ENCODE measurements at places on chromosomes 13 and 19.

GRCh38 chr13:44400736-44401135 is 27.1 kb downstream of the SERP2 start:
- no peak for DNase-seq

DNA sequence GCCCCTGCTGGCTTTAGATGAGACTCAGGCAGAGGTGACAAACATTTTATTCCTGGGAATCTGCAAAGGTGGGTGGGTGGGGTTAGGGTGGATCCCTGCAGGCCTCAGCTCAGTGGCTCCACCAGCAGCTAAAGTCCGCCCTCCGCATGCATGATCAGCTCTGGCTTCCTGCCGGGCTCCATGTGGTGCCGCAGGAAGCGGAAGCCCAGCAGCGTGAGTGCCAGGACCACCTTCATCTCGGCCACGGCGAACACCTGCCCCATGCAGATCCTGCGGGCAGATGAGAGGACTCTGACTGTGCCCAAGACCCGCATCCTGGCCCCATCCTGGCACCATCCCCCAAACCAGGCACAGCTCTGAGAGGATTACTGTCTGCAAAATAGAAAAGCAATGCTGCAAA is 26.3 kb downstream of the CYP4F2 start:
- DNase-seq = no peak

DNA sequence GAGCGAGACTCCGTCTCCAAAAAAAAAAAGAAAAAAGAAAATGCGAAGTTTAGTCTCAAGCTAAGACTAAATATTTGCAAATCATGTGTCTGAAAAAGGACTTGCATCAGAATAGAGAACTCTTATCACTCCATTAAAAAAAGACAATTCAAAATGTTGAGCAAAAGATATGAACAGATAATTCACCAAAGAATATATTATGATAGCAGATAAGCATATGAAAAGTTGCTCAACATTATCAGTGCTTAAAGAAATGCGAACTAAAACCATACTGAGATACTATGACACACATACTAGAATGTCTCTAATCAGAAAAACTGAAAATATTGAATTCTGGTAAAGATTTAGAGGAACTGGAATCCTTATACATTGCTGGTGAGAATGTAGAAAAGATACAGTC is 38.7 kb upstream of the SACS start:
- DNase-seq = no peak

DNA sequence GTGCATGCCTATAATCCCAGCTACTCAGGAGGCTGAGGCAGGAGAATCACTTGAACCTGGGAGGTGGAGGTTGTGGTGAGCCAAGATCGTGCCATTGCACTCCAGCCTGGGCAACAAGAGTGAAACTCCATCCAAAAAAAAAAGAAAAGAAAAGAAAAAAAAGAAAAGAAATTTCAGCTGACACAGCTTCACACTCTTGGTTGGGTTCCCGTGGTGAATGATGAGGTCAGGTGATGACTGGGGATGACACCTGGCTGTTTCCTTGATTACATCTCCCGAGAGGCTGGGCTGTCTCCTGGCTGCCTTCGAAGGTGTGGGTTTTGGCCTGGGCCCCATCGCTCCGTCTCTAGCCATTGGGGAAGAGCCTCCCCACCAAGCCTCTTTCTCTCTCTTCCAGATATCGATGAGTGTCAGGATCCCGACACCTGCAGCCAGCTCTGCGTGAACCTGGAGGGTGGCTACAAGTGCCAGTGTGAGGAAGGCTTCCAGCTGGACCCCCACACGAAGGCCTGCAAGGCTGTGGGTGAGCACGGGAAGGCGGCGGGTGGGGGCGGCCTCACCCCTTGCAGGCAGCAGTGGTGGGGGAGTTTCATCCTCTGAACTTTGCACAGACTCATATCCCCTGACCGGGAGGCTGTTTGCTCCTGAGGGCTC is 22.0 kb downstream of the LDLR start:
- DNase-seq = no peak

GRCh38 chr13:112255550-112256120 is 120.5 kb upstream of the SPACA7 start:
- no peak for DNase-seq

DNA sequence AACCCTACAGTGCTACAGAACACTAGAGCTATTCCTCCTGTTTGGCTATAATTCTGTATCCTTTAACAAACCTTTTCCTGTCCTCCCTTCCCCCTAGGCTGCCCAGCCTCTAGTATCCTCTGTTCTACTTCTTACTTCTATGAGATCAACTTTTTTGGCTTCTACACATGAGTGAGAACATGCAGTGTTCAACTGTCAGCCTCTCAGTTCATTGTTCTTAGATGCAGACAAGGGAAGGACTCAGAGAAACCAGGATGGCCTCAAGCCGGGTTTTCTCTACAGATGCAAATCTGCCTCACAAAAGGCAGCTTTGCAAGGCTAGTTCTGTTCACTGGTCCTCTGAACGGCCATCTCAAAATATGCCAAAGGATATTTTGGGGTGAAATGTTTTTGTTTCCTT is 18.4 kb downstream of the AMER2 start:
- no peak for DNase-seq

- no peak for DNase-seq
These were observed 13.3 kb downstream of the KATNAL1 start for GRCh38 chr13:30294004-30294403.

- DNase-seq = peak; percentile 81
These were observed 367.3 kb downstream of the DCT start for GRCh38 chr13:94112227-94112626.

GRCh38 chr13:43232873-43233265 is 209.5 kb downstream of the DNAJC15 start:
- DNase-seq = peak; percentile 69

- DNase-seq = peak; percentile 65
These were observed 50.5 kb upstream of the UBE2L5 start for GRCh38 chr13:30371649-30372265.

Measured in ELR (cell line).